ENCODE measurements at places on chromosomes 2 and 18.
A peak's percentile ranks its signal among the peaks of the same experiment; 100 is the strongest.

DNA sequence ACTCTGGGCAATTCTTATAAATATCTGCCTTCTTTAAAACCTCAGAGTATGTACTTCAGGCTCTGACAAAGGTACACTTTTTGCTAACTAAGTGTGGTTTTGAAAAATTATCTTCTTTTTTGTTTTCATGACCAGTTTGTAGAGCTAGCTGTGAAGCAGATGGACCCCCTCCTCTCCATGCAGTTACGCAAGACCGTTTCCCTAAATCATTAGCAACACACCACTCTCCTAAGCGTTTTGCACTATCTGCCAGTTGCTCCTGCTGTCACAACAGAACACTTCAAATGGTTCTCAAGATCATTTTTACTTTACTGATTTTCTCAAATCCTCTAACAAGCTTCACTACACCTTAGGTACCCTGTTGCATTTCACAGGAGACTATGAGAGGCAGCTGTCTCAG, 53.3 kb downstream of the GULP1 start:
- no peak for DNase-seq

DNA sequence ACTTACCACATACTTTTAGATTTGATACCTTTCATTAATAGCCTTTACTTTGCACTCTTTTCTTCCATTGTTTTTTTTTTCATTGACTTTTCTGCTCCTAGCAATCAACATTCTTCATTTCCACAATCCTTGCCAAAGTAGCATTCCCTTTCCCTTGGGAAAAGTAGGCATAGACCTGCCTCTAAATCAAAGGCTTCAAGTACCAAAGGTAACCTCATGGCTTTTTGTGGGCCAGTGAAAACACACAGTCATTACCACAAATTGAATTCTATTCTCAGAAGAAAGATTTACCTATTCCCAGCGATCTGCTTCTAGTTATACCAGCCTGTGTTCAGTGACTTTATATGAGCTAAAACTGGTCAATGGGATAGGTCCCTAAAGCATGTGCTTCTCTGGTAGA, 109.2 kb downstream of the SOCS6 start:
- peak; percentile 76 for DNase-seq

DNA sequence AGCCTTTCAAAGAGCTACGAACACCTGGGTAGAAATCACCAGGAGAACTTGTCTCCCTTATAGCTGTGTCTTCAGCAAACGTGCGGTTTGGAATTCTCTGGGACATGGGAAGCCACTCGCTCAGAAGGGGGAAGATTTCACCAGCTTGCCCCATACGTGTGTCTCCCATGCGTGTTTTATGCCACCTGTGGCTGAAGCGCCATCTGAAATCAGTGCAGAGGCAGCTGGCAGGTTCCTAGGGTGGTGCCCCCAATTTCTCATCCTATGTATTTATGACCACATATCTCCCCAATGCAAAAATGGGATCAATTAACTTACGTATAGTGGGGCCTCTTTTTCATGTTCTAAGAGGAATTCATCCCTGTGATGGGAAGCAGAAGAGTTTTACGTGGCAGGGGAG, 81.6 kb downstream of the TPO start:
- no peak for DNase-seq

GRCh38 chr18:50194631-50195532, at the start of gene MYO5B:
Gene MYO5B, minus strand, starts transcription at chr18:50195147. Its CDS starts 354 bp downstream, at chr18:50194793.
- DNase-seq: peak; percentile 8

GRCh38 chr2:46381263-46381849, 84.1 kb downstream of the EPAS1 start:
- DNase-seq: peak; percentile 13

- DNase-seq: no peak
Measured at GRCh38 chr2:68316111-68316510, 3.6 kb downstream of the CNRIP1 start.

- peak; percentile 41 for DNase-seq
Measured at GRCh38 chr2:241153616-241154015, 3.3 kb downstream of the PPP1R7 start.

GRCh38 chr2:76639171-76639680, 883.0 kb downstream of the LRRTM4 start:
- DNase-seq: no peak

DNA sequence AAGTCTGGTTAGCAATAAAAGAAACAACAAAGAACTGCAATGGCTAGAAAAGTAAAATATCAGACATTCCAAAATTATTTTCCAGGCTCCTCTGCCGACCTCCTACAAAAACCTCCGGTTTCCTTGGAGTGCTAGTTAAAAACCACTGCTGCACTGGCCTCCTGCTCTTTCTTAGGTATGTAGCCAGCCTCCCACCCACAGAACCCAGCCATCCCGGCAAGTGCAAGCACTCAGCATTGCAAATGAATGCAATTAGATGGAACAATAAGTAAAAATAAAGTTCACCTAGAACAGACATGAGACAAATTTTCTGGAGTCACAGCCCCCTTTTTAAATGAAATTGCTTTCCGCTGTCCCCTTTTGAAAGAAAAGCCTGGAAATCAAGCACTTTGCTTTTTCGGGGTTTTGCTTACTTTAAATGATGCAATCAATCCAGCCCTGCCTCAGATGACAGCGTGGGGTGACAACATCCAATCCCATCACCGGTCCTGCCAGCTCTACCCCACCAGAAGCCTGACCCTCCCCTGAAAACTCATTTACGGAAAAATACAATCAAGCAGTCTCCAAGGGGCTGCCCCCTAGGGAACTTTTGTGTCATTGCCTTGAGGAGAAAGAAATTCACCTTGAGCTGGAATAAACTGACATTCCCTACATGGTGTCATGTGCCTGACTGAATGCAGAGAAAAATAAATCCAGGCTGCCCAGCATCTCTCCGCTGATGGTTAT, 199.8 kb downstream of the EPHA4 start:
- no peak for DNase-seq

- no peak for DNase-seq
Measured at GRCh38 chr2:184769023-184769422, 170.7 kb downstream of the ZNF804A start.

GRCh38 chr2:214232271-214232670, 178.6 kb upstream of the VWC2L start:
- DNase-seq: no peak

DNA sequence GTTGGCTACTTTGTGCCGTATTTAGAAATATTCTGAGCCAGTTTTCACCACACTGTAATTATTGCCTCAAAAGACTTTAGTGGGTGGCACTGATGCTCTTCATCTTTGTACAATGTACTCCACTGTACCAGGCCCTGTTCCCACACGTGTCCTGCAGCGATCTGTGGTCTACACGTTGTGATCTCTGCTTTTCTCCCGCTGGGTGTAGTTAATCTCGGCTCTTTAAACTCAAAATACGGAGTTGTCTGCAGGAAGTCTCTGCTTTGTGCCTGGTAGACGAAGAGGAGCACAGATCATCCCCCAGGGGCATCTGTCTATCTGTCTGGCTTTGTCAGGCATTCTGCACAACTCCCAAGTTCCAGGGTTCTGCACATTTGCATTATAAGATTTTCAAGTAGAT, 12.1 kb upstream of the GREB1 start:
- DNase-seq: no peak

DNA sequence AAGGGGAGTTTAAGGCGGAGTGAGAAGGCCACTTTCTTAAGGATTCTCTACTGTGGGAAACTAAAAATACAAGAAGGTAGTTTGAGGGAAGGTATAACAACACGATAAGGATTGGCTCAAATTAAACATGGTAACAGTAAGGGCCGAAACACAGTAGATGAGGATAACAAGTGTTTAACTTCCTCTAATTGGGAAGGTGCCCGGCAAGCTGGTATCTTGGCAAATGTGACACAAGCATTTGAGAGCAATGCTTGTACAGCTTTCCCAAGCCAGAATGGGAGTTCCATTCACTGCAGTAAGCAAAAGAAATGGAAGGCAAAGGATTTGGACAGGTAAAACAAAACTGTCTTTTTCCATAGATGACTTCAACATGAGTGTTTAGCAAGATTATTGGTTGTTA, 19.8 kb downstream of the USP40 start:
- DNase-seq: no peak

GRCh38 chr2:100812573-100812972, 7.4 kb upstream of the NPAS2 start:
- no peak for DNase-seq

DNA sequence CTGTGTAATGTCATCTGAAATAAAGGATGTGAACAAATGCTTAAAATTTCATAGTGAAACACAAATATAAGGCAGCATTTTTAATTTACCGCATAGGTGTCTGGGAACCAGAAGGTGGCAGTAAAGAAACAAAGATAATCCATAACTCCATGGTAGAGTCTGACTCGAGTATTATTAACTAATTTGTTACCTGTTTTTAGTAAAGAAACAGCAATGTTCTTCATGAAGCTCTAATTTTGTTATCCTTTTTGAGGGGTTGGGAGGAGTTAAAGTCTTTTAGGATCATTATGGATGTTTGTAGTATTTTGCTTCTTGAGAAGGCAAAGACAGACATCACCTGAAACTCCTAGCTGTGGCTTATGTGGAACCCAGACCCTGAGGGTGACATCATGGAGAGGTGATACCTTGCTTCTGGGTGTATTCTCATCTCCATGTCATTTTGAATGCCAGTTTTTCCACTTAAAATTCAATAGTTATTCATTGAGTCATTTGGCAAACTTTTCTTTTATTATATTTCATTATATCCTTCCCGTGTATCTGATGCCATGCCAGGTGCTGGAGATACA, 286.2 kb upstream of the EPAS1 start:
- DNase-seq: peak; percentile 59

DNA sequence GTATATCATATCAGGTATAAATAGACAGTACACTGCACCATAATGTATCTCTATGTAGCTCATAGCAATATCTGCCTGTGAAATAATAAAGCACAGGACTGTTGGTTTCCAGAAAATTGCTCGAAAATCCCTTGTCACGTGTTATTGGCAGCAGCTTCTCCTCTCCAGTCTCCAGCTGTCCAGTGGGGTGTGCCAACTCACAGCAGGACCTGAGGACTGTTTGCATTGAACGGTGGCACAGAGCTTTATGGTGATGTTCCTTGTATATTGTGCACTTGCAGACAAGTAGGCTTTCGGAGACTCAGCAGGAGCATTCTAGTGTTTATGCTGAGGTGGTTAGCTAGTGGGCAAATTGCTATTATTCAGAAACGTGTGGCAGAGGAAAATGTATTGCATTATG, 182.2 kb upstream of the ATP5MC3 start:
- no peak for DNase-seq

DNA sequence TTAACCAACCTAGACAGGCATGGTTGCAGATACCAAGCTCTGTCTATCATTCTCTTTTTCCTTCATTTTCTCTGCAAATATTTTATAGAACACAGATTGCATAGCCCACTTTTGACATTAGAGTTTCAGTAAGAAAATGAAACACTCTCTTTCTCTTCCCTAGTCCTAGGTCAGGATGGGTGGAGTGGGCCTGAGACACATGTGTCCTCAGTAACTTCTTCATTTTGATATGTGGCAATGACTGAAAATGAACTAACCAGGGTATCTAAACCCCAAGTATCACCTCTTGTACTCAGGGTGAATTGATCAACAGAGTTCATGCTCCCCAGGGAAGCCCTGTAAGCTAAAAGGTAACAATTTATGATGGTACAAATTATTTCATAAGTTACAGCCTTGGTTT, 37.0 kb upstream of the KYNU start:
- no peak for DNase-seq

DNA sequence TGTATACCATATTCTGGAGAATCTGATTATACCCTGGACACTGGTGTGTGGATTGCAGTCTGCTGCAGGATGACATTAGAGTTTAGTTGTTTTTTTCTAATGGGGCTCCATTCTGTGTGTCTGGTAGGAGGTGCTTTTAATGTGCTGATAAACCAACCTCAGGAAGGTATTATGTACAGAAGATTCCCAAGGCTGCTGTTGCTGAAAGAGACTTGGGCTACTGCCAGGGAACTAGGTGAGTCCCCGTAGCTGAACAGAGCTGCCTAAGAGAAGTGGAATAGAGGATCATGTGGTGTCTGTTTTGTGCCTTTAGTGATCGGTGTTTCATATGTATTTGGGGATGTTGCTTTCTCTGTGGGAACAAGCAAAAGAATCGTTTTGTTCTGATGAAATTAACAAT, 16.5 kb downstream of the SPATA3 start:
- no peak for DNase-seq

DNA sequence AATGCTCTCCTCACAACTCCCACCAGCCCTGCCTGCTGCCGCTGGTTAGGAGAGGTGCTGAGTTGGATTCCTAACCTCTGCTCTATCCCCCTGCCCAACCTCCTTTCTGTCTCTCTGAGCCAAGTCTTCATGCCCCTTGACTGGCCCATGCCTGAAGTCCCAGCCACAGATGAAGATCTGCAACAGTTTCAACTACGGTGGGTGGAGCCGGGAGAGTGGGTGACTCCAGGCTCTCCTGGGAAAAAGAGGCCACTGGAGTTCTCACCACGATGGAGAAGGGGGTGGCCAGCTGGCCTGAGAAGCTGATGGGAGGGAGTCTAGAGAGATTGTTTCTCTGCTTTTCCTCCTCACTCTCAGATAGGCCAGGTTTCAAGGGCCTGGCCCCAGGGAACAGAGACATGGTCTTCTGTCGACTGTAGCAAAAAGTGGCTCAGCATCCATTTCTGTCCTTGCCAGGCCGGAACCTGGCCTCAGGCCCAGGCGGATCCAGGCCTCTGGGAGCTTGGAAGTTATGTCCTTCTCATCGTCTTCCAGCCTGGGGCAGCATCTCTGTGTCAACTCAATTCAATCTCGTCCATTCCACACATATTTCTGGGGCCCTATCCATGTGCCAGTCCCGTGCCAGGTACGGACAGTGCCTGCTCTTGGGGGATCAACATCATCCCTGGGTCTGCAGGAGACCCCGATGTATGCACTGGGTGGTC, 75.3 kb downstream of the INHBB start:
- no peak for DNase-seq

- no peak for DNase-seq
Measured at GRCh38 chr2:237733677-237734300, 64.8 kb upstream of the RBM44 start.

DNA sequence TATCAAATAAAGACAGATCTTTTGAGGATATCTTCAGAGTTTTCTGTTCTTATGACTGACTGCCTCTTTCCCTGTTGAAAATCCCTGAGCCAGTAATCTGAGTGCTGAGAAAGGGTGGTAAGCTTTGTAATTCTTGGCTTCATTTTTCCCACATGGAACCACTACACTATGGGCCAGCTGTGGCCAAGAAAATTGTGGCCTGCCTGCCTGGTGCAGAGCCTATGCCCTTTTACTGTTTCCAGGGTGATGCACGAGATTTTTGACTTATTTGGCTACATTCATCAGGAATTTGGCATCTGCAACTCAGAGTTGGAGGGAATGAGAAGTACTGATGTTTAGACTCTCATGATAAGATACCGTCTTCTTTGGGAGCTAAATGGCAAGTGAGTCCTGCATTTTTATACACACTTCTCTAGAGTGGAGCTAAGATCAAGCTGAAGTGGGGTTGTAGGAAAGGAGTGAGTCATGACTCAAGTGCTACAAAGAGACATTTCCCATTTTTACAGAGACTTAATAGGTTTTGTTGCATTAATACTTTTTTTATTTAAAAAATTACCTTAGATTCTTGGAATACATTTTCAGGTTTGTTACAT, 328.2 kb upstream of the CDH7 start:
- DNase-seq: no peak

DNA sequence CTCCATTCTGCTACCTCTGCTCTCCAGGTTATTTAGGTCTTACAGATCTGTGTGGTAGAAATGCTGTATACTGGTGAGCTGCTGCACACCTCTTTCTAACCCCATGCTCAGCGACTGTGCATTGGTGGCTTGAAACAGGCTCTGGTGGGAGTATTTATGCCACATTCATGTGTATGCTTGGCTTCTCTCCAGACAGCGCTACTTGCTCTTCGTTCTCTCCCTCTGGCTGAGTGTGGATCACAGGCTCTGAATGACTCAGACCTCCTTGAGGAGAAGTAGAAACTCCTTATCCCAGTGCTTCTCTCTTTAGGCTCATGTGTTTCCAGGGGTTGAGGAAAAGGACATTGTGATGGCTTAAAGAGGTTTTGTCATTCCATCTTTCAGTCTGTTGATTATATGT, 54.9 kb downstream of the FHOD3 start:
- peak; percentile 95 for DNase-seq
